ENCODE measurements at places on chromosomes 6 and 20.

- DNase-seq: no peak
Observed at GRCh38 chr6:103284835-103285234, 1574.9 kb downstream of the HACE1 start.

DNA sequence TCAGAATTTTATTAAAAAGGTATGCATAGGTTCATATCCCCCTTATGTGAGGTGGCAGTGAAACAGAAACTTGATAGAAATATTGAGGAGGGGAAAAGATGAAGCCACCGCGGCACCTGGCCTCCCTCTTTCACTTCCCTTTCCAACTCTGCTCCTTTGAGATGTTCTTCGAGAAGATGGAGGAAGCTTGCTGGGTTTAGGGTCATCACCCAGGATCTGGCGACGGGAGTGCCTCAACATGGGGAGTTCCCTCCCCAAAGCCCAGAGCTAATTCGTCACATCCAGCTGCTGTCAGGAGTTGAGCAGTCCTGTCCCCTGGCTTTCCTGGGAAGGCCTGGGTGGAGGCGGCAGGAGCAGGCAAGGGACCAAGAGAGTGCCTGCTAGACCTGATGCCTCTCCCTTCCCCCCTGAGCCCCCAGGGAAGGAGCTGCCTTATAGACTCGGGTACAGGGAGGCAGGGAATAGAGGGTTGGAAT is 29.1 kb downstream of the RREB1 start:
- DNase-seq: no peak

DNA sequence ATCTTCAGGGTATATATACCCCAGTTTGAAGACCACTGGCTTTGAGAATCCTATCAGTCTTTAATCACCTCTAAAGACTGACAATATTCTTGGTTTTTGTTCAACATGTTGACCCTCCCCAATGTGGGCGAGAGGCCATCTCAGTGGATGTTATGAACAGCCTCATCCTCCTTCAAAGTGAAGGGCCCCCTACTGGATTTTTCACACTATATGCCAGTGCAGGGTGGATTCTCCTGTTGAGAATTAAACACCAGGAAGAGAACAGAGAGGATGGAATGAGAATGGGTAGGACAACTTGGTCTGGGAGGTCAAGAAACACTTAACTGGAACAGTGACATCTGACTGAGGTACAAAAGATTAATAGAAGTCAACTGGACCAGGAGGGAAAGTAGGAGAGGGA is 327.1 kb downstream of the MAFB start:
- DNase-seq: no peak

DNA sequence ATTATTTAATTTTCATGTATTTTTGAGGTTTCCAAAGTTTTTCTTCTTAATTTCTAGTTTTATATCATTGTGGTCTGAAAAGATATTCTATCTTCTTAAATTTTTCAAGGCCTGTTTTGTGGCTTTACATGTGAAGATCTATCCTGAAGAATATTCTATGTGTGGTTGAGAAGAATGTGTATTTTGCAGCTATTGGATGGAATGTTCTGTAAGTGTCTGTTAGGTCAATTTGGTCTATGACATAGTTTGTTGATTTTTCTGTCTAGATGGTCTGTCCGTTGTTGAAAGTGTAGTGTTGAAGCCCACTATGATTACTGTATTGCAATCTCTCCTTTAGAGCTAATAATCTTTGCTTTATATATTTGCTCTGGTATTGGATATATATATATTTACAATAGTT is 125.7 kb downstream of the CRYBG1 start:
- DNase-seq: no peak

GRCh38 chr6:100300221-100300736 is 164.4 kb downstream of the SIM1 start:
- no peak for DNase-seq

GRCh38 chr20:2798095-2798805 is 2.2 kb downstream of the CPXM1 start:
- no peak for DNase-seq

DNA sequence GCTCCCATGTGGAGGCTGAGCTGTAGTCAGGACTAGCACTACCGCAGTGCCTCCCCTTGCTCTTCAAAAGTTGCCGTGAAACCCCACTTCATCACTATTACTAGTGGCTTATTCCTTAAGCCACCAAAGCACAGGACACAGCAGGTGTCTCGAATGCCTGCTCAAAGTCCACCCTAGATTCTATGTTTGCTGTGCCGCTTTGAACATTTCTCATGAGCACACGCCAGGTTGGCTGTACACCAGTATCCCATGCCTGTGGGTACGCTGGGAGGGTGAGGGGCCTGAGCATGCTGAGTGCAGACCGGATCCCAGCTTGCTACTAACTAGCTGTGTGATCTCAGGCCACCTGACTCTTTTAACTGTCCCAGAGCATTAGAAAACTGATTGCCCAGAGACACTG is 335.8 kb upstream of the QKI start:
- no peak for DNase-seq

- DNase-seq: no peak
Observed at GRCh38 chr6:164200071-164200470, 785.6 kb downstream of the QKI start.

DNA sequence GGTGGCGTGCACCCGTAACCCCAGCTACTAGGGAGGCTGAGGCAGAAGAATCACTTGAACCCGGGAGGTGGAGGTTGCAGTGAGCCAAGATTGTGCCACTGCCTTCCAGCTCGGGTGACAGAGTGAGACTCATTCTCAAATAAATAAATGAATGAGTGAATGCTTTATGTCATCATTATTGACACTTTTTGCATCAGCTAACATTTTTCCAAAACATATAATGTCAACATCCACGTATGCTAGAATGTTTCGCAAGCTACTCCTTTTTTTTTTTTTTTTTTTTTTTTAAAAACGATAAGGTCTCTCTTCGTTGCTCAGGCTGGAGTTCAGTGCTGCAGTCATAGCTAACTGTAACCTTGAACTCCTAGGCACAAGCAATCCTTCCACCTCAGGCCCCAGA is 72.2 kb downstream of the SENP6 start:
- DNase-seq: no peak

DNA sequence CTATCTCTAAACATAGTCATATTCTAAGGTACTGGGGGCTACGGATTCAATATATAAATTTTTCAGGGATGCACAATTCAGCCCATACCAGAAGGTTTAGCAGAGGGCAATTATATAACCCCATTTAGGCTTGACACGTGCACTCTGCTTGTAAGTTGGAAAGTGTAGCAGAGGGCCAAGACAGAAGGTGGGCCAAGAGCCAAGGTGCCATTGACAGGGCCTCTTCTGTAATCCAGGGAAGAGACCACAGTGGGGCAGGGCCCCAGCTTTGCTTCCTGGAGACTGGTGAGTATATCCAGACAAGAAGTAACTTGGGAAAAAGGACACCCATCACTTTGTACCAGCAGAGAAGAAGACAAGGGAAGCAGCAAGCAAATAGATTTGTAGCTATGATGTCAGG is 672.4 kb upstream of the MARCKS start:
- no peak for DNase-seq

DNA sequence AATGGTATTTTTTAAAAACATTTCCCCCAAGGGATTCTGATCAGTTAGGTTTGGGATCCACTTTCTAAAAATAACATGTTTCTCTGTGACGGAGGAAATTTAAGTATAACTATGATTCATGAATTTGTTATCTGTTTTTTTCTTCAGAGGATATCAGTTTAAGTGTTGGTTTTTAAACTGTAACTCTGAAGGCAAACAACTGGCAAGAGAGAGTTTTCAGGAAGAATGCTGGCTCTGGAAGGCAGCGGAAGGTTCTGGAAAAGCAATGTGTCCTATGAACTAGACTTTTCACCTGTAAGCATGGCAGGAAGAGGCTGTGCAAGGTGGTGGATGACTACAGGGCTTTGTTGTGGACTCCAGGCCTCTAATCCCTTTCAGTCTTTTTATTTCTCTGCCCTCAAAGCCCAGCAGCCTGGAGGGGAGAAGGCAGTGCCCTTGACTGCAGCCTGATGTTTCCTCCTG is 153.1 kb downstream of the GMPR start:
- no peak for DNase-seq

- DNase-seq: no peak
Observed at GRCh38 chr20:35398660-35399144, 13.1 kb downstream of the UQCC1 start.

GRCh38 chr20:36859700-36860330 is 16.1 kb upstream of the TLDC2 start:
- DNase-seq: no peak

DNA sequence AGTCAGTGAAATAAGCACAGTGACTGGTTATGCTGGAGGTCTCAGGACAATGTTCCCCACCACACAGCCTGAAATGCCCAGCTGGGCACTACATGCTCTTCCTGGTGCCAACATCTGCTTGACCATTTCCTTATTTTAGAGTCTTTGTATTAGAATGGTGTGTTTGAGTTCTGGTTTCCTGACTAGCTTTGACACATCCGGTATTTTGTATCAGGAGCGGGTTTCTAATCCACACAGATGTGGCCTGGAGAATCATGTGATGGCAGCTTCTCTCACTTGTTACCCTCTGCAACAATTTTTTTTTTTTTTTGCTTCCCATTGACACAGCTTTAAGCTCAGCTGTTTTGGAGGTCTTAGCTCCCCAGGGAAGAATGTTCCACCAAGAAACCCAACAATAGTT is 164.5 kb upstream of the CST7 start:
- DNase-seq: no peak

DNA sequence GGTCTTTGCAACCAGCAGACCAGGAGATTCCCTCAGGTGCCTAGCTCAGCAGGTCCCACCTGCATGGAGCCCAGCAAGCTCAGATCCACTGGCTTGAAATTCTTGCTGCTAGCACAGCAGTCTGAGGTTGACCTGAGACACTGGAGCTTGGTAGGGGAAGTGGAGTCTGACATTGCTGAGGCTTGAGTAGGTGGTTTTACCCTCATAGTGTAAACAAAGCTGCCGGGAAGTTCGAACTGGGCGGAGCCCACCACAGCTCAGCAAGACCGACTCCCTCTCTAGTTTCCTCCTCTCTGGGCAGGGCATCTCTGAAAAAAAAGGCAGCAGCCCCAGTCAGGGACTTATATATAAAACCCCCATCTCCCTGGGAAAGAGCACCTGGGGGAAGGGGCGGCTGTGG is 34.3 kb downstream of the PRSS35 start:
- DNase-seq: no peak

DNA sequence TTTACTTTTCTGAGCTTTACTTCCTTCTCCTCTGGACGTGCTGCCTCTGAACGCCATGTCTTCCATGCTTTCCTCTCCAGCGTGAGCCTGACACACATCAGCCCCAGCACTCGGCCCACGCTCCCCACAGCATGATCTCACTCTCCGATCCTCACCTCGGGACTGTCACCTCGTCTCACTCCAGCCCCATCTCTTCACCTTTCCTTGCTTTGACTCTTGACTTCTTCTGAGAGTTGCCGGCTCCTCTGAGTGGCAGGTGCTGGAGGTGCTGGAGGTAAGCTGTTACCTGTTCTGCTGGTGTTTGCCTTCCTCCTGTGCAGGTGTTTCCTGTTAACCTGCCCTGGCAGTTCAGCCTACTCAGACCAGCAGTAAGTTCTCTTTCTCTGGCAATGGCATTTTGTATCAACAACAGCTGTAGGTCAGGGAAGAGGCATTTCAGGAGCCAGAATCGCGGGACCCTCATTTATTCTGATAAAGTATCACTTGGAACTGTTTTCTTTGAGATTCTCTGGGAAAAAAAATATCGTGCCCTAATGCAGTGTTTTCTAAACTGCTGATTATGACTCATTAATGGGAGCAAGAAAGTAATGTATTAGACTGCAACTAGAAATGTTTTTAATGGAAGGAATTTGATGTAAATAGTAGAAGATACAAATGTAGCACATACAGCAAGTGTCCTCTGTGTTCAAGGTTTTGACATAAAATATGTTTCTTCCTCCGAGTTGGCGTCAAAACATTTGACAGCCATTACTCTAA is 106.5 kb downstream of the ARID1B start:
- DNase-seq: no peak

DNA sequence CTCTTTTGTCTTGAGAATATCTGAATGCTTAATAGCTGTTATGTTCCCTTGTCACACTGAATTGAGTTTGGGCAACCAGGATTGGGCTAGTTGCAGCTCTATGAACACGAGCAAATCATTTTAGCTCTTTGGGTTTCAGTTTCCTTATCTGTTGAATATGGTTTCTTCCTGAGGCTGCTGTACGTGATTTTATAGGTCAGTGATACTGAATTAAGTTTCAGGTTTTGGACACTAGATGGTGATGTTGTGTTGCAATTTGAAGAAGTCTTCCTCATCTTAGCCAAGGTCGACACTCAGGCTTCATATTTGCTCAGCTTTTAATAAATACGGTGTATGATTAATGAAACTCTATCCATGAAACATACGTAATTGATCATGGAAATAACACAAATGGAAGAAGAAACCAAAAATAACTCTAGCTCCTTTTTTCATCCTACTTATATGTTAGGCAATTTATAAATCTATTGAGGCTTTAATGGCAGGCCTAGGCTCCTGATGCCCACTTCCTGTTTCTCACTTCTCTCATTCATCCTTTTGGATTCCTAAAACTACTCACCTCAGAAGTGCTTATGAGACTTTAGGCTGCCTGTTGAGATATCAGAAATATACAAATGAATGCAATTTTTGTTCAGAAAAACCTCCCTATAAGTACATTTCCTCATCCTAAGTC is 354.1 kb upstream of the MAP3K7 start:
- DNase-seq: no peak

GRCh38 chr20:23856736-23857135 is 22.8 kb downstream of the CST5 start:
- DNase-seq: no peak

GRCh38 chr6:30955367-30956042 is 14.7 kb downstream of the MUCL3 start:
- DNase-seq: peak; percentile 50

DNA sequence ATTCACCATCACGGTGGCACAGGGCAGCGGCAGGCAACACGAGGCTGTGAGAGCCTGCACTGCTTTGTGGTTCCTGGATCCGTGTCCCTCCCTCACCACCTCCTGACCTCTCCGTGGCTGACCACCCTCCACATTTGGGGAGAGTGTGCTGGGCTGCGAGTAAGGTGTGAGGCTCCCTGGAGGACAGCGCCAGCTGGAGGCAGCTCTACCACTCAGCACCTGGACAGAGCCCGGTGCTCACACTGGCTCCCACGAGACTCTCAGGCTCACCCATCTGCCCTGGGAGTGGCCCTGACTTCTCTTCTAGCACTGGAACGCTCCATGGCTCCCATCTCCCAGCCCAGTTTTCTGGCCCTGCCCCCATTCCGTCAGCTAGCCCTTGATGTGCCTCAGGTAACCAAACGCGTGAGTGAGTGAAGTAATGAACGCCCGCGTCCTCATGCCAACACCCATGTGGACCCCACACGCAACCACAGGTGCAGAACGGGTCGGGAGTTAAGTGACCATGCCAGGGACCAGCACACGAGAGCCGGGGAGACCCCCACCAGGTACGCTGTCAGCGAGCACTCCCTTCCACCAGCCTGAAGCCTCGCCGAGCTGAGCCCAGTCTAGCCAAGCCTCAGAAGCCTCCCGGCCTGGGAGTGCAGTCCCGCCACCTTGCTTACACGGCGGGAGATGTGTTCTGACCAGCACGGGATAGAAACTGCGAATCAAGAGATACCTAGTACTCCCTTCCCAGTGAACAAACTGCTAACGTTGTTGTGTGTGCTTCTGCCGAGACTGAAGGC is 137.2 kb downstream of the WDR27 start:
- no peak for DNase-seq

All from stimulated activated CD8-positive, alpha-beta memory T cell treated with anti-CD3 and anti-CD28 coated beads, Interleukin-2, amount 100 ng/mL, for 1 hour (primary cell).